ENCODE measurements at places on chromosomes 13 and 19. TPM values are rescaled to one million over a fixed set of nuclear protein-coding genes. Genes with fewer than 3 reads are reported as not detected.

The NR2C2AP gene
- total RNA-seq: 20.4 TPM

The LYL1 gene
- total RNA-seq: 4.1 TPM

The ZNF582 gene
- total RNA-seq: 0.68 TPM

The AKAP11 gene
- 16.9 TPM for total RNA-seq

The SELENOV gene
- total RNA-seq: not detected

The KIRREL2 gene
- not detected for total RNA-seq

The CD33 gene
- total RNA-seq: 2.4 TPM

The C5AR1 gene
- total RNA-seq: not detected

The ZNF575 gene
- total RNA-seq: 0.20 TPM

The BLVRB gene
- total RNA-seq: 77.4 TPM

The FGF14 gene
- 0.12 TPM for total RNA-seq

The COL4A1 gene
- 207 TPM for total RNA-seq

The PPP1R15A gene
- 25.7 TPM for total RNA-seq

The ZNF816 gene
- 16.4 TPM for total RNA-seq

The NXNL1 gene
- not detected for total RNA-seq

The ANGPTL4 gene
- total RNA-seq: 9.0 TPM

The PIAS4 gene
- total RNA-seq: 12.5 TPM

The ELSPBP1 gene
- total RNA-seq: not detected

The AP2A1 gene
- 65.5 TPM for total RNA-seq

The SRRM5 gene
- 0.10 TPM for total RNA-seq

The ICAM5 gene
- total RNA-seq: 15.8 TPM

The RGS9BP gene
- 0.72 TPM for total RNA-seq

The SH2D3A gene
- not detected for total RNA-seq

The KIR2DL3 gene
- not detected for total RNA-seq

GRCh38 chr13:99425485-99426341 is 75.6 kb upstream of the TM9SF2 start:
- DNase-seq: no peak

DNA sequence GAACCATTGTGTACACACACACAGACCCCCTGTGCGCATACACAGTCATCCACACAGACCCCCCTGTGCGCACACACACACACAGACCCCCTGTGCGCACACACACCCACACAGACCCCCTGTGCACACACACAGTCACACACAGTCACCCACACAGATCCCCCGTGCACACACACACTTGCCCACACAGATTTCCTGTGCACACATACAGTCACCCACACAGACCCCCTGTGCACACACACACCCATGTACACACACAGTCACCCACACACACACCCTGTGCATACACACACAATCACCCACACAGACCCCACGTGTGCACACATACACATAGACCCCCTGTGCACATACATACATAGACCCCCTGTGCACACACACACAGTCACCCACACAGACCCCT is 106.1 kb downstream of the HSPH1 start:
- DNase-seq: no peak

GRCh38 chr13:60511637-60512036 is 114.6 kb downstream of the TDRD3 start:
- DNase-seq: no peak

DNA sequence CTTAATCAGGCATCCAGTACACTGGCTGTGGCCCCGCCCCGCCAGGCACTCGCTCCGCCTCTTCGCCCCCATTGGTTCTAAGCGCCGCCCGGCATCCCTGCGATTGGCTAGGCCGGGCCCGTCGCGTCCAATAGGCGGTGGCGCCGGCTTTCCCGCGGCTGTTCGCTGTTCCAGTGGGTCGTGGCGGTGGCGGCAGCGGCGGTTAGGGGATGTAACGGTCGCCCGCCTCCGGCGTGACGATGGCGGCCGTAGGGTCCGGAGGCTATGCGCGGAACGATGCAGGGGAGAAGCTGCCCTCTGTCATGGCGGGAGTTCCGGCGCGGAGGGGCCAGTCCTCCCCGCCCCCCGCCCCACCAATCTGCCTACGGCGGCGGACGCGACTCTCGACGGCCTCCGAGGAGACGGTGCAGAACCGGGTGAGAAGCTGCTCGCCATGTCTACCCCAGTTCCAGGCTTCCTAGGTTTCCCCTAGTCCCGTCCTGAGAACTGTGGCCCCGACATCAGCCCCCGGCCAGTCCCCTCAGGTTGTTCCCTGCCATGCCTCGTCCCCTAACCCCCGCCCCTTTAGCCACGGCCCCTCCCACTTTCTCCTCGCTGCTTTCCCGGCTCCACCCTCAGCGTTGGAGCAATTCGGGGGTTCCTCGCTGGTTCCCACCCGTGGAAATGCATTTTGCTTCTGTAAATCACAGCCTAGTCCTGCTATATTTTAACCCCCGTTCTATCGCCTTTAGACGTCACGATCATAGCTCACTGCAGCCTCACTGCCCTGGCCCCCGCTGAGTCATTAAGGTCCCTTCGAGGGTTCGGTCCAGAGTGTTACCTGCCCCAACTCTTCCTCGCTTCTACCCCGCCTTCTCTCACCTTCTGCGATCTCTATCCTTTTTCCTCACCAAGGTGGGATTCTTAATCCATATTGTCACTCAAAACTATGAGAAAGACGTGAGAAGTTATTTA is at the start of gene WDR62:
TSS of gene WDR62 (plus strand) at position 165 of the 954 bp plus-strand sequence. CDS start at position 240, 75 bp downstream.
- peak; percentile 93 for DNase-seq

DNA sequence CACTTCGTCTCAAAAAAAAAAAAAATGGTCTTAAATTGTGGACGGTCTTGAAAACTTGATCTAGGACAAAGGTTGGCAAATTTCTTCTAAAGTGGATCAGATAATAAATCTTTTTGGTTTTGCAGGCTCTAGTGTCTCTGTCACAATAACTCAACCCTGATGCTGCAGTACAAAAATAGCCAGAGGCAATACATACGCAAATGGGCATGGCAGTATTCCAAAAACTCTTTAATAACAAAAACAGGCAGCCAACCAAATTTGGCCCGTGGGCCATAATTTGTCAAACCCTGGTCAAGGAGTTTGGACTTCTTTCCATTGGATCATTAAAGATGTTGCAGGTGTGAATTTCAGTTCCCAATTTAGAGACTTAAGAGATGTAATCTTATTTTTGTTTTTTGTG is 93.5 kb upstream of the MRI1 start:
- DNase-seq: peak; percentile 40

GRCh38 chr13:109545931-109546330 is 240.5 kb downstream of the IRS2 start:
- no peak for DNase-seq

DNA sequence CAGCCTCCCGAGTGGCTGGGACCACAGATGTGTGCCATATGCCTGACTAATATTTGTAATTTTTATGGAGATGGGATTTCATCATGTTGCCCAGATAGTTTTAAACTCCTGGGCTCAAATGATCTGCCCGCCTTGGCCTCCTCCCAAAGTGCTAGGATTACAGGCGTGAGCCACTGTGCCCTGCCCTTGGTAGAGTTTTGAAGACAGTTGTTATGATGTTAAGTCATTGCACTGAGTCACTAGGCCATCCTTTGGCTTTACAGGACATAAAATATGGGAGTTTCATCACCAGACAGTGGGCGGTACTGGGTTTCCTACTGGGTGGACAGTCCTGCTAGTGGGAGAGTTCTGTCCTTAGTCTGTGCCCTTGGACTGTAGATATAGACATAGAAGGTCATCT is 282.5 kb downstream of the ATP8A2 start:
- DNase-seq: peak; percentile 3

GRCh38 chr19:17677002-17677401 is 11.2 kb downstream of the UNC13A start:
- no peak for DNase-seq

DNA sequence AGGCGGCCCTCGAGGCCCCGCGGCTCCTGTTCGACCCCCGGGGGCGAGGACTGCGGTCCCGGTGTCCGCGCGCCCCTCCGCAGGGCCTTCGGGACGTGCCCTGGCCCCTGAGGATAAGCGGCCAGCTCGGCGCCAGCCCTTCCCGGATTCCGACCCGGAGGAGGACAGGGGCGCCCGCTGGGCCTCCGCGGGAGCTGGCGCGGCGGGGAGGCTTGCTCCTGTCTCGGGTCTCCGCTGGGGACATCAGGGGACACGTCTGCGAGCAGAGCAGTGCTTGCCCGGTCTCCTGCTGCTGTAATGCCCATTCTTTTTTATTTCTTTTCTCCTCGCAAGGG is 829 bp downstream of the B3GLCT start:
- peak; percentile 40 for DNase-seq

GRCh38 chr19:2034729-2035589 is 16.1 kb downstream of the MKNK2 start:
- DNase-seq: no peak

DNA sequence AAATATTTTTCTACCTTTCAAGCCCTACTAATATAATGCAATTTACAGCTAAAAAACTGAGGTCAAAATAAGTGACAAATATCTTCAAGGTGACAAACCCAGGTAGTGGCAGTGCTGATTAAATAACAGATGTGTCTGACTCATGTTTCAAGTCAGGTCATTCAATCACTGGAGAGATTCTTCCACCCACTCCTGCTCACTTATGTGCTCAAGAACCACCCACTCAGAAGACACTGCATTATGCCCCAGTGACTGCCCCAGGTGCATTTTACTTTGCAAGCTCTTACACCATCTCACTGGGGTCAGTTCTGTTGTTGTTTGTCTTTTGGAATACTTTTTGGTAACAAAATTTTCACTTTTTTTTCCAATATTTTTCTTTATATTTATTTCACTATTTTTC is 2.2 kb downstream of the ZNF100 start:
- DNase-seq: no peak

GRCh38 chr13:30334663-30335386 is 27.5 kb upstream of the KATNAL1 start:
- peak; percentile 24 for DNase-seq

GRCh38 chr19:39768786-39769185 is 9.9 kb upstream of the LEUTX start:
- DNase-seq: no peak

GRCh38 chr19:48391100-48392005 is at the start of gene KDELR1:
Gene KDELR1 (minus strand): TSS chr19:48391551. CDS start chr19:48391358, 193 bp downstream.
- peak; percentile 67 for DNase-seq

GRCh38 chr13:86710013-86710412 is 910.8 kb upstream of the SLITRK6 start:
- DNase-seq: no peak

DNA sequence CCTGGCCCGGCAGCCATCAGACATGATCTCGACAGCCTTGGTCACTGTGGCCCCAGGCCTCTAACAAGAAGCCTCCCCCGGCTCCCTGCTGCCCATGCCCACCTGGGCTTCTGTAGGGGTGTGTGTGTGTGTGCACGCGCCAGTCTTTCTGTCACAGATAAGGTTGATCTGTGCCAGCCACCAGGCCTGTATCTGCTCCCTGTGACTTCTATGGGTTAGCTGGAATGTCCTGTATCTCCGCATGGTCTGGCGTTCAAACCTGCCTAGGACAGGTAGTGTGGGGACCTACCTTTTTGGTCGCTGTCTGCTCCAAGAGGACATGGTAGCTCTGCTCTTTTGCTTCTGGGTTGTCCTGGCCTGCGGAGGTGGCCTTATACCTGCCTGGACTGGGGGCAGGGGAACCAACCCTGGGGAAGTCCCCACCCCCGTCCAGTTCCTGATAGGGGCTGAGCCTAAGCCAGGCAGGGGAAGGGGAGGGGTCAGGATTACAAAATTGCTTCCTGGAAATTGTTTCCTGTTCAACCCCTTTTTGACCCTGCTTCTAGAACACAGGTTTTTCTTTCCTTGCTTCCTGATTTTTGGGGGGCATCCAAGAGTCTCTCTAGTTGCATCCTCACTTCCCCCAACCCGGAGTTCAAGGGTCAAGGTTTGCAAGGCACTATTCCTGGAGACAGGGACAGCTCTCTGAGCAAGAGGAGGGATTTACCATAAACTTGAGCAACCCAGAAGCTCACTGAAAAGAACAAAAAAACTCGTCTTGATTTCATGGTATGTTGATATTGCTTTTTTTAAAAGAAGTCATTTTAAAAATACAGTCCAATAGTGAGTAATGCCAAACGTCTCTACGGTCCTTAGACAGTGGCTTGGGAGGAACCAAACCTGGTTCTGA is at the start of gene LRG1:
TSS of gene LRG1 (minus strand) at position 344 of the 889 bp plus-strand sequence. CDS start at position 321, 23 bp downstream.
- no peak for DNase-seq

DNA sequence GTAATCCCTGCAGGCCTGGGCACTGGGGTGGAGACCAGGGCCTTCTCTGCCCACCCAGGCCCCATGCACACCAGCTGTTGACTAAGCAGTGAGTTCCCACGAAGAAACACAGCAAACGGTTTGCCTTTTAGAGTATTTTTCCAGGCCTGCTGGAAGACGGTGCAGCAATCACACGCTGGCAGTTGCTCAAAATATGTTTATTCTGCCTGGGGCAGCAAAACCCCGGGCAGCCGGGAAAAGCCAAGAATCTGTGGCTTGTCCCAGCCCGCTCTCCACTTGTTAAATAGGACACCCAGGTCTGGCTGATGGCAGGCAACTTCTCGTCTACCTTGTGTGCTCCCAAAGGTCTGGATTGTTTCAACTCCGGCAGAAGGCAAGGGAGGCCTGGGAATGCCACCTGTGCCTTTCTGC is 40.8 kb downstream of the GGACT start:
- DNase-seq: peak; percentile 54

GRCh38 chr13:53052675-53053074 is 24.1 kb downstream of the OLFM4 start:
- no peak for DNase-seq

DNA sequence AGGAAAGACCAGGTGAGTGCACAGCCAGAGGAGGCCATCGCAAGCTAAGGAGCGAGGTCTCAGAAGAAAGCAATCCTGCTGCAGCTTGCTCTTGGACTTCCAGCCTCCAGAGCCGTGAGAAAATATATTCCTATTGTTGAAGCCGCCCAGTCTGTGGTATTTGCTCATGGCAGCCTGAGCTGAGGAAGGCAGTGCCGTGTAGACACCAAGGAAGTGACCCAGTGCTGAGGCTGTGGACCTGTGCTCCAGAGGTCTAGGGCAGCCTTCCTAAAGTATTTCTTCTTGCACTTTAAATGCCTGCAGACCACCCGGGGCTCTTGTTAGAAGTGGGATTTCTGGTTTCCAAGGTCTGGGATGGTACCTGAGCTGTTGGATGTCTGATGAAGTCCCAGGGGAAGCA is 158.5 kb upstream of the KL start:
- DNase-seq: no peak

DNA sequence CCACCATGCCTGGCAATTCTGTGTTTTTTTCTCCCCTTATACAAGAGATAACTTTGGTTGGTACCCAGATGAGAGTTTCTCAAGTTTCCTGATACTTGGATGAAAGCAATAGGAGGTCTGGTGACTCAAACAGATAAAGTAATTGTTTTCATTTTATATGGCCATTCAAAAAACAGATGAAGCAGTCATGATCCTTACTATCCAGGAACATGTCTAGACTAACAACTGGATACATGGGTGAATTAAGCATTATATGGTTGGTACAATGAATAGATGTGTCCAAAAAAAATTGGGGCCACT is 8.5 kb downstream of the ZNF430 start:
- DNase-seq: no peak
